ENCODE measurements at places on chromosomes 5 and 9.

DNA sequence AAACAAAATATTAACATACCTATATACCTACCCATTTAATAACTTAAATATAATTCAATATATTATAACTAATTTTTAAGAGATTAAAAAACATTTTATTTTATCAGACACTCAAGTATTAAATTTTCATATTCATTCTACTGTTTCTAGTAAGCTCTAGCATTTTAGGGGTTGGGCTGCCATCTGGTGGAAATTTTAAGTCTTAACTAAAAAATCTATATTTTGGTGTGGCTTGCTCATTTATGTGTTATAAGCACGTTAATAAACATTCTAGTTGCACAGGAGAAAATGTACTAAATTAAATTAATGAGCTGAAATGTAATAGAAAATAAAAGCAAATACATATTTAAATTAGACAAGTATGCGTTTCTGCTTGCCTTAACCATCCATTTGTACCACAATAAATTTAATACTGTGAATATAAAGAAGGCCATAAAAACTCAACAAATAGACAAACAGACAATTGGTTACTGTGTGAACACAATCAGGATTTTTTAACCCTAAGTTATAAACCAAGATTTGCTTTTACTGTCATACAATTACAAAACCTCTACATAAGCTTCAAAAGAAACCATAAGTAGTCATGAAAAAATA, 1728.3 kb upstream of the CDH9 start:
- no peak for DNase-seq

DNA sequence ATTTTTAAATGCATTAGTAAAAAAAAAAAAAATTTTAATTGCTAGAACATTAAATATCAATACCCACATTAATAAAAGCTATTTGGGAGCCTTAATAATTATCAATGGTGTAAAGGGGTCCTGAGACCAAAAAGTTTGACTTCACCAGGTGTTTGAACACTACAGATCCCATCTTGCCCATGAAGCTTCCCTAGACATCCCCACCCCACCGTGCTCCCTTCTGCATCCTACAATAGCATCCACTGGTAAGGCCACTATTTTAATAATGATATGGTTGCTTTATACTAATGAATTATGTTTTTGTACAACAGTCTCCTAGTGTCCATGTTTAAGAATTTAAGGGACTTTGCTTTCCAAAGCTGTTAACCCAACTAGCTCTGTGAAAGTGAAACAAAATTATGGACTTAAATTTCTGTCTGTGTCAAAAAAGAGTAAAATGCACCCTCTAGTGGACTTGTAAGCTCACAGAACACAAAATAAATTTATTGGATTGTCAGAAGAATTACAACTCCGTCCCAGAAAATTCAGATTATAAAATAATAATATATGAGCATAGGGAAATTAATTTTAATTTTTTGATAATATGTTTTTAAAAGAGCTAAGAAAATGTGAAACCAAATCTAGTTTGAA, 76.0 kb downstream of the ARL15 start:
- no peak for DNase-seq

DNA sequence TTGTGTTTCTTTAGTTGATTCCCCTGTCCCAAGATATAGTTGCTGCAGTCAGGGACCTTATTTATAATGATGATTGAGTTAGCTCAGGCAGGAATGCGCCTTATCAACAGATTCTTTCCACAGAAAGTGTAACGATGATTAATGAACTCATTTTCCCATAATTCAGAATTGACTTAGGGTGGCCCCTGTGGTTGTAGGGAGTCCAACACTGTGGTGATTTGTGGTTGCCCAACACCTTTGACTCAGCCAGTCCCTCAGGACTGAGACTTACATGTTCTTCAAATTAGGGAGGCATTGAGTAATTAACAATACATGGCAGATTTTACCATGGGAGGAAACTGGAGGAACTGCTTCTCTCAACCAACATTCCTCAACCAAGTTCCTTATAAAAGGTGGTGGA, 221.9 kb downstream of the GABRG2 start:
- DNase-seq, result no peak

- no peak for DNase-seq
Observed at GRCh38 chr5:1101961-1102713, 9.7 kb downstream of the SLC12A7 start.

GRCh38 chr5:170896779-170897178, 35.0 kb downstream of the RANBP17 start:
- no peak for DNase-seq

DNA sequence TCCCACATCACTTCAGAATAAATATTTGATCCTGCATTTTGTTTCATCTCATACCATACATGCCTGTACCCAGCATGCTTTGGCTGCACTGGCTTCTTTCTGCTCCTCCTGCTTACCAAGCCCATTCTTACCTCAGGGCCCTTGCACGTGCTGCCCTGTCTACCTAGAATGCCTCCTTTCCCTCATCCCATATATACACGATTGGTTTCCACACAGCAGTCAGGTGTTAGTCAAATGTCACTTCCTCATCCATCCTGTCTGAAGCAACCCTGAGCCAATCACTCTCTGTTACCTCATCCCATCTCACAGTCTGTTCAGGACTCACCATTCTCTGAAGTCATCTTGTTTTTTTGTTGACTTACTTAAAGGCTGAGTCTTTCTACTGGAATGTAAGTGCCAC, 30.3 kb downstream of the CAST start:
- DNase-seq, result no peak

- DNase-seq, result no peak
Observed at GRCh38 chr5:98940581-98940980, 11.8 kb upstream of the CHD1 start.

DNA sequence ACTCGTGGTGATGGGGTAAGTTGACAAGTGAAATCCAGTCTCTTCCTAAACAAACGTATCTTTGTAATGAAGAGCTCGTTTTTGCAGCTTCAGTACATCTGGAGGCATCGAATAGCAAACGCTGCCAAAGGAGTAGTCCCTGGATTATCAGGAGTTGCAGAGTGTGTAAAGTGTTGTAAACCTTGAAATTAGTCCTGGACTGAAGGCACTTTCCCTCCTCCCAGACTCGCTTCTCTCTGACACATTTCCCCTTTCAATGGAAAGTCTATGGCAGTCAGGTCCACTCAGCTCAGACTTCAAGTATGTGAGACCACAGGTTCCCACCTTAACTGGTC, 1.5 kb upstream of the PBX3 start:
- DNase-seq, result no peak

- DNase-seq, result no peak
Observed at GRCh38 chr5:157741131-157741530, 2.4 kb upstream of the LSM11 start.

- DNase-seq, result no peak
Observed at GRCh38 chr9:115606838-115607237, 488.9 kb upstream of the TNC start.

- no peak for DNase-seq
Observed at GRCh38 chr9:135746565-135746964, 44.6 kb downstream of the KCNT1 start.

GRCh38 chr9:130770679-130771442, 64.2 kb upstream of the ABL1 start:
- no peak for DNase-seq

- DNase-seq, result no peak
Observed at GRCh38 chr5:10634050-10634449, 70.2 kb downstream of the ANKRD33B start.

DNA sequence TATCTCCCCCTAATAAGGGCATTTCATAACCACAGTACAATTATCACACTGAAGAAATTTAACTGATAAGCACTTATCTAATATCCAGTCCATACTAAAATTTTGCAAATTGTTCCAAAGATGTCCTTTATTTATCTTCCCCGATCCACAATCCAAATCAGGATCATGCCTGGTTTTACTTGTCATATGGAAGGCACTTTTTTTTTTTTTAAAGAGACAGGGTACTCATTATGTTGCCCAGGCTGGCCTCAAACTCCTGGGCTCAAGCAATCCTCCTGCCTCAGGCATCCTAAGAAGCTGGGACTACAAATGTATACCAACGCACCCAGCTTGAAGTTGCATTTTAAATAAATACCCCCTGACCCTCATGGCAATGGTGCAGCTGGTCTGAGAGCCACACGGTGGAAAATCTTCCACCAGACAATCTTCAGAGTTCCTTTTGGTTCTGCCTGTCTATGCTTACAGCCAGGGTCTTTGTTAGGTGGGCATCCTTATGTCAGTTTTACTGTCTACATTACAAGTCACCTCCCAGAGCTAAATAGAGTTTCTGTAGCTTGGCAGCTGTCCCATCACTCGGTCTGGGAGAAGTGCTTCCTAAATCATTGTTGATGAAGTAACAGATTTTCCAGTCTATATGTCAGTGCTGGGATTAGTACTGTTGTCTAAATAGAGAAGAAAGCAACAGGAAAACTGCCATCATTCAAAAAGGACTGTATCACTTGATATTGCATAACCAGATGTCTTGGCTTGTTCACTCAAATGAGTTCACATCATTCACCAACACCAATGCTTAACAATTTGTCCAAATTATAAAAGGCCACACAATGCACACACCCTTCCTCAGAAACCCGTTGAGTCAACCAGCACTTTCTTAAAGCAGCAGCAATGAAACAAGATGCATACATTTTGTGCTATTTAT, 26.4 kb downstream of the PTPN3 start:
- no peak for DNase-seq

GRCh38 chr5:150734579-150735384, 24.0 kb downstream of the DCTN4 start:
- DNase-seq, result no peak

- DNase-seq, result no peak
Observed at GRCh38 chr9:132150256-132150655, 11.6 kb upstream of the NTNG2 start.

DNA sequence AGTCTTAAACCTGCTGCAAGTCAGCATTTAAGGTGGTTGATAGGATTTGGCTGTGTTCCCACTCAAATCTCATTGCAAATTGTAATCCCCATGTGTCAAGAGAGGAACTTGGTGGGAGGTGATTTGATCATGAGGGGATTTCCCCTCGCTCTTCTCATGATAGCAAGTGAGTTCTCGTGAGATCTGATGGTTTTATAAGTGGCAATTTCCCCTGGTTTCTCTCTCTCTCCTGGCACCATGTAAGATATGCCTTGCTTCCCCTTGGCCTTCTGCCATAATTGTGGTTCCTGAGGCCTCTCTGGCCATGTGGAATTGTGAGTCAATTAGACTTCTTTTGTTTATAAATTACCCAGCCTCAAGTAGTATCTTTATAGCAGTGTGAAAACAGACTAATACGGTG, 84.3 kb upstream of the SMC2 start:
- DNase-seq, result no peak

- no peak for DNase-seq
Observed at GRCh38 chr9:98432960-98433359, 177.5 kb upstream of the TBC1D2 start.

DNA sequence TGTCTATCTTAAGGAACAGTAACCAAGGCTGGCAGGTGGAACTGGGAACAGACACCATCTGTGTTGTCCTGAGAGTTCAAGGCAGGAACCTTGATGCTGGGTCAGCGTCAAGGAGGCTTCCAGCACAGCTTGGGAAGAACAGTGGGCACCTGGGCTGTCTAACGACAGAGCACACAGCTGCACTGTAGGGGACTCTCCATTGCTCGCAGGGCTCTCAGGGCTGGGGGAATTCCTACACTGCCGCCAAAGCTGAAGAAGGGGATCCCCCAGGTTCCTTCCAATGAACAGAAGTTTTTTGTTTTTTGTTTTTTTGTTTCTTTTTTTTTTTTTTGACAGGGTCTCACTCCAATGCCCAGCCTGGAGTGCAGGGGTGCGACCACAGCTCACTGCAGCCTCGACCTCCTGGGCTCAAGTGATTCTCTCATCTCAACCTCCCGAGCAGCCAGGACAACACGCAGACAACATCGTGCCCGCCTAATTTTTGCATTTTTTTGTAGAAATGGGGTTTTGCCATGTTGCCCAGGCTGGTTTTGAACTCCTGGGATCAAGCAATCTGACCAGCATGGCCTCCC, 81.9 kb downstream of the PTPN3 start:
- no peak for DNase-seq

GRCh38 chr5:131214609-131215227, 44.0 kb downstream of the LYRM7 start:
- no peak for DNase-seq

DNA sequence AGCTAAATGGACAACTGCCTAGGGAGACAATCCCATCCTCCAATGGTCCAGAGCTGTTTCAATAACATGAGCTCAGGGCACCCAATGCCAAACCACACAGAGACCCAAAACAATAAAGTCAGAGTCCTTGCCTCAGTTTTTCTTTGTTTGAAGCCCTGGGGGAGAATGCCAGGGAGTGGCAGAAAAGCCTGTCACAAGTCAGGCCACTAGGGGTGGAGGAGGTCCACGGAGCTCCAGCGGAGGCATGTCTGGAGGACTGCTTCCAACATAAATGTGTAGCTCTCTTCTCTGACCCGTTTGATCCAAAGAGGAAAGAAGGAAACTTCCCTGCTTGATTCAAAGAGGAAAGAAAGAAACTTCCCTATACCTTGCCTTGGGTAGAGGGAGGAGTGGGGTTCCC, 175.3 kb downstream of the HSPA4 start:
- DNase-seq, result no peak

- DNase-seq, result no peak
Observed at GRCh38 chr9:75027187-75028107, 646 bp downstream of the CARNMT1 start.

DNA sequence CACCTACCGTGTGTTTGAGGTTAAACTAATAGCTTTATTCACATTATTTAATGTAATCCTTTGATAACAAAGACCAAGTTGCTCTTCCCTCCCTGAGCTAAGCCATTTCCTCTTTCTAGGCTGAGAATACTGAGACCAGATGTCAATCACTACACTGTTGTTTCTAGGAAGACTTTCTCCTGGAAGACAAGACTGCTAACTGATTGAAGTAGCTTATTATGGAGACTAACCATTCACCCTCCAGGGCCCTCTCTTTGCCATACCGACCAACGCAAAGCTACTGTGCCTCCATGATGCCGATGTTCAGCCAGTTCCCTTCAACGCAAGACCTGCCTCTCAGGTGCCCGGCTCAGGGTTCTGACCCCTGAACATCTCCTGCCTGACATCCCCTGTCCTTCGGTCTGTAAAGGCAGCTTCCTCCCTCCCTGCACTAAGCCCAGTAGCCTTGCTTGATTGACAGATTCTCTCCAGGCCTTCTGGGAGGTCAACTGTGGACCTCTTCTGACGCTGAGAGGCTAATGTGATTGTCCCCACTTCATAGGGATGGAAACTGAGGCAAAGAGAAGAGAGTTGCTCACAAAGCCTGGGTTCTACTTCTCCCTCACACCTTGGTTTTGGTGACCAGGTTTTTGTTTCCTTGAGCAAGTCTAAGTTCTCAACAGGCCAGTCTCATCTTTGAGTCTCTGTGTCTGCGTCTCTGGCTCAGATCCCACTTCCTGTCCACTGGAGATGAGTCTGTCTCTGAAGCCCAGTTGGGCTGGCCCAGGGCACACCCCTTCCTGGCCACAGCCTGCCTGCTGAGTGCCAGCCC, 259.7 kb upstream of the IRX2 start:
- no peak for DNase-seq

Data from activated B cell treated with CpG ODN at 0.5 μM for 24 hours (primary cell).